RWPE2 (cell line): ENCODE measurements at places on chromosomes 1 and 21.

DNA sequence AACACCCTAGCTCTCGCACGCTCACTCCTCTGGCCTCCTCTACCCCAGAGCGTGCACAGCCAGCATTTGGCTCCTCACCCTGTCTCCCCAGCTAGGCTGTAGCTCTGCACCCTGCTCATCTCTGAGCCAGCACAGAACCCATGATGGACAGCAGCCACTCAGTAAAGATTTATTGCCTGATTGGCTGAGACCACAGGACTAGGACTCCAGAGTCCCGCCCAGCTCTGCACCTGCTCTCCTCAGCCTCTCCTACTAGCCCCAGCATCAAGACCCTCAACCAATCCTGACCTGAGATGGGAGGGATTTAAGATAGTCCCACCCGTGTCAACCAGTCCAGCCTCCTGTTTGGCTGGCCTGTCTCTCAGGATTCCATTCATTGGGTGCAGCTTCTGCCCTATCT, 9.3 kb downstream of the C1QB start:
- no peak for DNase-seq

DNA sequence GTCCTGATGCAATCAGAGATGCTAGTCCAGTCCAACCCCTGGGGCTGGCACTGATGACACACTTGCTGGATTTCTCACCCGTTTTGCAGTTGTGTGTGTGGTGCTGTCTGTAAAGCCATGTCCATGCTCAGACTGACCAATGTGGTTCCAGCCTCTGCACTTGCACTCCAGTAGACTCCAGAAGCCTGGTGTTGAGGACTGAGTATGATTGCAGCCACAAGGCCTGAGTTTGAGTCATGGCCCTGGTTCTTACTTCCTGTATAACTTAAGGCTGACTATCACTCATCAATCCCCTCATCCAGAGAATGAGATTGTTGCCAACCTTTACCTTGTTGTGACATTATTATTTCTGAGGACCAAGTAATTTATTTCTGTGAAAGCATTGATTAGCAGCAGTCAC, 34.8 kb upstream of the IKBKE start:
- DNase-seq = no peak

DNA sequence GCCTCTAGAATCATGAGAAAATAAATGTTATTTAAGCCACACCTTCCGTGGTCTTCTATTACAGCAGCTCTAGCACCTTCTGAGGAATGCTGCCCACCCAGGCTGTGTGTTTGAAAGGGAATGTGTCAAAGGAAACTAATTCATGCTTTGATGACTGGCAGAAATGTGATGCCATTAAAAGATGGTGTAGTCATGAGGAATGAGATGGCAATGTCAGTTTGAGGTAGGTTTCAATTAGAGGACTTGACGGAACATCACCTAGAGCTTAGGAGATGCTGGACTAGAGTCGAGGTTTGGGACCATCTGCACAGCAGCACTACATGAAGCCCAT, 10.6 kb downstream of the PDZK1 start:
- no peak for DNase-seq

DNA sequence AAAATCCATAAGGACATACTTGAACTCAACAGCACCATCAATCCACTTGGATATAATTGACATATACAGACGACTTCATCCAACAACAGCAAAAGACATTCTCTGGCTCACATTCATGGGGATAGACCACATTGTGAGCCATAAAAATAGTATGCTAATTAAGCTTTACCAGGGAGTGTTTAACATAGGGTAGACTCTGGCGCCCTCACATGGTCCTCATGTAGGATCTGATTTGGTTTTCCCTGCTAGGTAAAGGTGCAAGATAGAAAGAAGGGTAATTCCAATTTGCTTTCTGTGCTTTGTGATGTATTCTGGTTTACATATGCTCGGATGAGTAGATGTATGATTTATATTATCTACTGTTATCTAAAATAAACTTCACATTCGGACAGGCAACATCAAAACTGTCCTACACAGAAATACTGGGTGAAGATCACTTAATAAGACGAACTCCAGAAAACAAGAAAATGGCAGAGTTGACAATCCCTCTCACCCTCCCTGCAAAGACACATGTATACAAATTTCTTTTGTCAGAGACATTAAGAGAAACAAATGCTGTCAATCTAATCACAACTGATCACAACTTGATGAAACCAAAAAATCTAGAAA, 27.7 kb downstream of the CR1L start:
- DNase-seq = no peak

DNA sequence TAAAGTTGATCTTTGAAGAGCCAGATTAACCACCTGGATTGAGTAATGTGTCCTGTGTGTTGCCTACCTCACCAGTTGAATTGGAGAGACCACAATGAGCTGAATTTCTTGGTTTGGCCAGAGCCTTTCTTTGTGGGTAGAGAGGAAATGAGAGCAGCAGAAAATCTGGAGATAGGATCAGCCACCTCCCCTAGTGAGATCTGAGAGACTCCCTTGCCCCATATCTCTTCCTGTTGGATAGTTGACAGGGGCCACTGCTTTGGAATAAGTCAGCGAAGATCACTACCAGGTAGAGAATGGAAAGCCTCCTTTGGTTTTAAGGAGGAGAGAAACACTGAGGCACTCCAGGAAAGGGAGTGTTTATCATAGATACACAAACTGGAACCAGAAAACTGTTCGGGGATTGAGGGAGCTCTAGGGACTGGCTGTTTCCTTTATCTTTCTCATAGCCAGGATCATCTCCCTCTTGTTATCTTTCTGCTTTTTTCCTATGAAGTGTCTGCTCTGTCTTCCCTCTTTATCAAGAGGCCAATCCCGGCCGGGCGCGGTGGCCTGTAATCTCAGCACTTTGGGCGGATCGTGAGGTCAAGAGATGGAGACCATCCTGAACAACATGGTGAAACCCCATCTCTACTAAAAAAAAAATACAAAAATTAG, 21.3 kb upstream of the ZNF326 start:
- no peak for DNase-seq

DNA sequence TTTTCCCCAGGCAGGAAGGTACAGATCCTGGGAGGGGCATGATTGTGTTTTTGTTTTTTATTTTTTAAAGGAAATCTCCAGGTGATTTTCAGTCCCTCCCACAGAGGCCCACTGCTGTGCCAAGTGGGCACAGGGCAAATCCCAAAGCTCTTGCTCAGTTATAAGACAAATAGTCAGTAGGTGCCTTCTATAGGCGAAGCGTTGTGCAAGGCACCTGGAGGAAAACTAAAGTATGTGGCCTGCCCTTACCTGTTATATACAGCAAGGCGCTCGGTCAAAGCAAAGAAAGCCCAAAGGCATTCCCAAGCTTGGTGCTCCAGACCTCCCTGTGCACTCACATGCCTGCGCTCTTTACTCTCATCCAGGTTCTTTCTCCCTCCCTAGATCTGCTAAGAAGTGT, 81.0 kb downstream of the KCNJ15 start:
- no peak for DNase-seq

DNA sequence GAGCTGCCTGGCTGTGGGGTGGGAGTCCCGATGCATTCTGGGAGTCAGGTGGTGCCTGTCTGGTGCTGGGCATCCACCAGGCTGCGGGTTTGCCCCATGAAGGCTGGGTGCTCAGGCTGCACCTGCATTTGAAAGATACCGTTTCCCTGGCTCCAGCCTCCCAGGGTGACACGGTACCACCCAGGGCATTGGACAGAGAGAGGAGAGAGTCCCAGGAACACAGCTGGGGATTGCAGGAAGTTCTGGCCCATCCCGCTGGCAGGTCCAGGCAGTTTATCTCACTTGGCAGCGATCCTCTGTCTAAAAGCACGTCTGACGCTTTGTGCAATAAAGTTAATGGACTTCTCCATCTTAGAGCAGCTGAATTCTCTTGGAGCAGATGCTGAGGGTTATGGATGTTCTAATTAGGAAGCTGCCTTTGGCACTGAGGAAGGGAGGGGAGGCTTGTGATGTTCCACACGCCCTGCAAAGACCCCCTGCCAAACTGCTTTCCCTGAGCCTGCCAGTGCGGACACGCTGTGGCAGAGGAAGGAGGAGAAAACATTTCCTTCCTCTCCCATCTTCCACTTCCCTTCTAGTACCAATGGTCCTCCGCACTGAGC, 246.9 kb downstream of the GRIK3 start:
- DNase-seq = no peak

- DNase-seq = no peak
Measured at GRCh38 chr1:6035303-6035702, 10.4 kb upstream of the KCNAB2 start.
